ENCODE measurements at places on chromosomes 12 and 14. TPM values are rescaled to one million over a fixed set of nuclear protein-coding genes. Genes with fewer than 3 reads are reported as not detected.

FGF6 gene
- total RNA-seq = not detected

AGAP2 gene
- 3.0 TPM for total RNA-seq

LRP1-AS gene
- not detected for total RNA-seq

ANO4 gene
- total RNA-seq = 0.16 TPM

RHEBL1 gene
- total RNA-seq = 0.36 TPM

SEC23A gene
- total RNA-seq = 235 TPM

RIN3 gene
- 12.7 TPM for total RNA-seq

All from sigmoid colon (tissue), 7 donors.